T-helper 1 cell (primary cell): ENCODE measurements at places on chromosomes 2 and 18.

DNA sequence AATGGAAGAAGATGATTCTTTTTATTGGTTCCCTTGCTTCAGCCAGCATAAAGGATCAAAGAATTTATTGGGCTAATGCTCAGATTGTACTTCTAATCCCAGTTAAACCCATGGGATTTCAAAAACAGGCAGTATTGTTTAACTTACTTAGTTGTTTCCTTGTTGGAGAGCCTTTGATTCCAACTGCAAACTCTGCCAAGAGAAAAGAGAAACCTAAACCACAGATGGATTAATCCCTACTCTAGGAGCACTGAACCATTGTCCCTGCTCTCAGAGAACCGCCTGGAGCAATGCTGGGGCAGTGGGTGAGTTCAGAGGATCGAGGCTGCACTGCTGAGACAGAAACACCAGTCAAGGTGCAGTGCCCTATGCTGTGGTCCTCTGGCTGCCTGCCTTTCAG, 44.9 kb upstream of the SIGLEC15 start:
- no peak for DNase-seq

GRCh38 chr2:179072527-179072926, 22.6 kb upstream of the CCDC141 start:
- DNase-seq: no peak

DNA sequence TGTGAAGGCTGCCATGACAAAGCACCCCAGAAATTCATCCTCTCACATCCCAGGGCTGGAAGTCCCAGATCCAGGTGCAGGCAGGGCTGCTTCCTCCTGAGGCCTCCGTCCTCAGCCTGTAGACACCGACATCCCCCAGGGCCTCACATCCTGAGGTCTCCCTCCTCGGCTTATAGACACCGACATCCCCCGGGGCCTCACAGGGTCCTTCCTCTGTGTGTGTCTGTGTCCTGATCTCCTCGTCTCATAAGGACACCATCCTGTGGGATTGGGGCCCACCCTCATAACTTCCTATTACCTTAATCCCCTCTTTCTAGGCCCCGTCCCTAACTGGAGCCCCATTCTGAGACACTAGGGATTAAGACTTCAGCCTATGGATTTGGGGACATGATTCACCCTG, 92.0 kb upstream of the SNTG2 start:
- DNase-seq: no peak

GRCh38 chr2:219620546-219620945, 6.9 kb upstream of the SLC4A3 start:
- no peak for DNase-seq

DNA sequence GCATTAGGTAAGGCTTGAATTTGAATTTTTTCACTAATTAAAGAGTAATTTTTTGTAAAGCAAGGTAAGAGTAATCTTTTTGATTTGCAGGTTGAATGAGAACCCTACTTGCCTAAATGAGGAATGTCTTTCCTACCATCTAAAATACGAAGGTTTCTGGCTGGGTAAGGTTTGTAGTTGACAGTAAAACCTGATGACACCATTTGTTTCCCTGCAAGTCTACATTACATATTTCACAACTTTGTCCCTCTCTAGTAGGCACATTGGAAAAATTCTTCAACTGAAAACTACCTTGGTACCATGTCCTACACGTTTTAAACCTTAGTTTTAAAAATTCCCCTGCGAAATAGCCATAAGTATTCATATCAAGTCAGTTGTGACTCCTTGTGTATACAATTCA, 9.4 kb downstream of the HNRNPA3 start:
- no peak for DNase-seq

GRCh38 chr18:32896776-32897547, 124.1 kb upstream of the KLHL14 start:
- no peak for DNase-seq

DNA sequence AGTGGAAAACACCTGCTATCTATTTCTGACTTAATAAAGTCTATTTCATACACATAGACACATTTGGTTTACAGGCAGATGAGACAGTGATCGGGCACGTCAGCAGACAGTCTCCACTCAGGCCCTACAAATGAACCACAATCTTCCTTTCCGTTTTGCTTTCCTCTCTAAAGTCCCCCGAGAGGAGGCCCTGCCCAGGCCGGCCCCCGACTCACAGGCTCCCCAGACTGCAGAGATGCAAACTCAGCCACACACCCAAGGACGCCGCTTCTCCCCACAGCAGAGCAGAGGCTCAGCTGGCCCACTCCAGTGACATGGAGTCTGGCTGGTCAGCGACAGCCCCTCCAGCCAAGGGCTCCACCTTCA, 9.3 kb upstream of the MTERF4 start:
- no peak for DNase-seq

DNA sequence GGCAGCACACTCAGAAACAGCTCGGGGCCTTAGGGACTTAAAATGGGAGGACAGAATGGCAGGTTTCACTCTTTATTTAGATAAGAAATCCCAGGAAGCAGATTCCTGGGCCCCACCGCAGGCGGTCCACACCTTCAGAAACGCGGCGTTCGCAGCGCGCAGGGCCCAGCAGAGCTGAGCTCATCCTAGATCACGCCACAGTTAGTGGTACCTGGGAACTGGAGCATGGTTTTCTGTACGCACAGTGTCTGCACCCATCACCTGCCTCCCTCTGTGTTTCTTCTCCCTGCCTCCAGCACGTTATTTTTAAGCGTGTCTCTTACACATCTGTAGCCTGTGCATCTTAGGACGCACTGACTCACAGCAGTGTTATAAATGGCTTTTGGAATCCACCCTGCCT, 242.1 kb downstream of the ALPK2 start:
- DNase-seq: no peak

DNA sequence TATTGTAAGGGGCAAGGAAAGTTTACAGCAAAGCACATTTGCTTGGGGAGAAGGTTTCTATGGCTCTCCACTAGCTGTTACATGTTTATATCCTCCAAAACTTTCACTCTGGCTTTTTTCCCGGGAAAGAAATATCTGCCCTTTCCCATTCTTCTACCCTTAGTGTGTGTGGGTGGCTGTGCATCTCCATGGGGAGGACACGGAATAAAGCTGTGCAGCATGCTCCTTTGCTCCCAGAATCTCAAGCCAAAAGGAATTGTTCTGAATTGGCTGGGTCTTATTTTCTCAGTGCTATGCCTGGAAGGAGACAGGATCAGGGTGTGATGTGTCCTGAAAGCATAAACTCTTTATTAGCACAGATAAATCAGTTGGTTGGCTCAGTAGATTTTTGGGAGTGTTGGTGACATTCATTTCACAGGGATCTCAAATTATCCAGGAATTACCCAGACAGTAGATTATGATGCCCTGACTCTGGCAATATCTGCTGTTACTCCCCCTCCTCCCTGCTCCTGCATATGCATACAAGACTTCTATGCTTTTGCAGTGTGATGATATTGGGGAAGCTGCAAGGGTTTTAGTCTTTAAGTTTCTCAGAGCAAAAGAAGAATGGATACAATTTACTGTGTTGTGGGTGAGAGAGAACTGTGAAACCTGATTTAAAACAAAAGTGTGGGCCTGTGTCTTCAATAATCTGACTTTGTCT, 63.1 kb downstream of the PARD3B start:
- DNase-seq: no peak

GRCh38 chr2:214386720-214387119, 24.1 kb upstream of the VWC2L start:
- no peak for DNase-seq

DNA sequence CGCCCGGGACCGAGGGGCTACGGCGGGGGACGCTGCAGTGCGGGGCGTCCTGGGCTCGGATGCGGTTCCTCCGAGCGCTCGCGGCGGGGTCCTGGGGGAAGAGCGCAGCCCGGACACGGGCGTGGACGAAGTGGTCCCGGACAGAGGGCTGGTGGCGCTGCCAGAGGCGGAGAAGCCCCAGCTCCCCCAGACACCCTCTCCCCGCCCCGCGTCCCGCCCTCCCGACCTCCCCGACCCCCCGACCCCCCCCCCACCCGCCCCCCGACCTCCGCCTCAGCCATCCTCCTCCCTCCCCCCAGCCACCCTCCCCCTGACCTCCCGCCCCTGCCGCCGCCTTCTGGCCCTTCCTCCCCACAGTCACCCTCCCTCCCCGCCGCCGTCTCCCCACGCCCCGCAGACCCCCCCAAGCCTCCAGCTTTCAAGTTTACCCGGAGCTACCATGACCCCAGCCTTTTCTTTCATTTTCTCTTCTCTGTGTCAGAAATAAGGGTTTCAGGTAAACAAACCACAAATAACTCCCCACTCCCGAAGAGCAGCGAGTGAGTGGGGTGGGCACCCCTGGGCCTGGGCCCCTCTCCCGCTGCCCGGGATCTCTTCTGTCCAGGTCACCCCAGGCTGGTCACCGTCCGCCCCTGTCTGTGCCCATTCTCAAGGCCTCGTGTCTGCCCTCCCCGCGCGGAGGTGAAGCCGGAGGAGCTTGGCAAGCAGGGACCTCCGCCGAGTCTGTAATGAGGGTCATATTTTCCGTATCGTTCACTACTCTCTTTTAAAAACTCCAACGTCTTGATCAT, 5.1 kb downstream of the NFATC1 start:
- DNase-seq: peak; percentile 56

- DNase-seq: no peak
These were observed 1913.1 kb upstream of the PIK3C3 start for GRCh38 chr18:40041951-40042350.

- no peak for DNase-seq
These were observed 27.3 kb downstream of the VAPA start for GRCh38 chr18:9941103-9941502.

GRCh38 chr2:86480105-86480504, 38.9 kb downstream of the KDM3A start:
- DNase-seq: no peak

DNA sequence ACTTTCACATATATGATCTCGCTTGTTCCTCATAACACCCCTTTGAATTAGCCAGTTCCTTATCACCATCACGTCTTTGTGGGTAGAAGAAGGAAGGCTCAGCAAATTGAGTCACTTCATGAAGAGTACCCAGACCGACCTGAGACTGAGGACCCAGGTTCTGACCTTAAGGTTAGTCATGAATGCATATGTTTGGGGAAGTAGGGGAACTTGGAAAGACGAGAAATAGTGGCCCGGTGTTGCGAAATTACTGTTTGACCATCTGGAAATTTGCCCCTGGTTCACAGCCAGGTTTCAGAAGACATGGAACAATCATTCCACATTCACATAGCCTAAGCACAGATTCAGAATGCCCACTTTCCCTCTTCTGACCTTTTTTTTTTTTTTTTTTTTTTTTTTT, 59.8 kb downstream of the MEIS1 start:
- no peak for DNase-seq

DNA sequence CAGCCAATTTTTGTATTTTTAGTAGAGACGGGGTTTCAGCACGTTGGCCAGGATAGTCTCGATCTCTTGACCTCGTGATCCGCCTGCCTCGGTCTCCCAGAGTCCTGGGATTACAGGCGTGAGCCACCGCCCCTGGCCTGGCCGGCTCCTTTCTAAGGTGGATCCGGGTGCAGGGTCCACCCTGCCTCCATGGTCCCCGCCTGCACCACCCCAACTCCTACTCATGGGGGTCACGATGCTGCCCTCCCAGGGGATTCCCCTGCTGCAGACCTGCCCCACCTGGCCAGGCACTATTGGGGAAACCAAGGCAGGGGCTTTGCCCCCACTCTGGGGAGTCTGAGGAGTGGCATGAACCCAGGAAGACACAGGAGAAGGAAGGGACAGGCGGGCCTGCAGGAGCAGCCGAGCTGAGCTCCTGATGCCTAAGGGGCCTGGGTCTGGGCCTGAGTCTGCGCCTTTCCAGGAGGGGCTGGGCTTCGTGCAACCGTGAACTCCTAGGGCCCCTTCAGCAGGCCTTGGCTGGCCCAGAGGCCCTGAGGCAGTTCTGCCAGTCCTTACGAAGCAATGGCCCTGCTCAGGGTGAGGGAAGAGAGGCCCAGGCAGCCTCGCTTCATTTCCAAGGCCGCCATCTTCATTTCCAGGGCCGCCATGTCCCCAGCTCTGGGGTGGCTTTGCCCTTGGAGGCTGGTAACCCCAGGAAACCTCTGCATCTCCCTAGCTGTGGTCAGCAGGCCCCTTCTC, 67.2 kb upstream of the SMAD7 start:
- no peak for DNase-seq

DNA sequence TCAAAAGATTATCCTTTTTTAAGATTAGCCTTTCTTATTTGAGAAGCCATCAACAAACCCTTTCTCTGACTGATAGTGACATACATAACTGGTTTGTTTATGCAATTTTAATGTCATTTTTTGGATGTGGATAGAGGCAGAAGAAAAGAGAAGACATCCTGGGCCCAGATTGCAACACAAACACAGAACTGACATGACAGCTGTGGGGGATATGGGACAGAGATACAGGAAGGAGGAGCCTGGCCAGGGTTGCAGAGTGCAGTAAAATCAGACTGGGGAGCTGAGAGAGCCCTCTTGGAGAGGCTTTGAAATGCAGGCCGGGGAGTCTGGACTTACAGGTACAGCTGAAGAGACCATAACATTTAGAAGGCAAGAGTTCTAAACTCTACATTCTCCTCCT, 65.1 kb downstream of the SIGLEC15 start:
- DNase-seq: no peak

DNA sequence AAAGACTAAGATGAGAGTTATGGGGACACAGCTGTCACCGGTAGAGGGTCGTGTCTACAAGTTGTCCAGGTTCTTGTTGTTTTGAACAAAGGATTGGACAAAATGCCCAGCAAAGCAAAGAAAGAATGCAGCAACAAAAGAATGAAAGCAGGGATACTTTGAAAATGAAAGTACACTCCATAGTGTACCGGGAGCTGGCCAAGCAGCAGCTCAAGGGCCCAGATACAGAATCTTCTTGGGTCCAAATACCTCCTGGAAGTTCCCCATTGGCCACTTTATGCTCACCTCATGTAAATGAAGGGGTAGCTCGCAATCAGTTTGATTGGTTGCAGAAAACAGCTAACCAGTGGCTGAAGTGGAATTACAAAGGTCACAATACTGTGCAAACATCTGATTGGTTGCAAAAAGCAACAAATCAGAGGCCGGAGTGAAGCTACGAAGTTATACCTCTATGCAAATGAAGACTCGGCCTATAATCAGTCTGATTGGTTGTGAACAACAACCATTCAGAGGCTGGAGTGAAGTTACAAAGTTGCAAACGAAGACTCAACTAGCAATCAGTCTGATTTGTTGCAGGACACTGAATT, 474.9 kb upstream of the TMEFF2 start:
- no peak for DNase-seq

DNA sequence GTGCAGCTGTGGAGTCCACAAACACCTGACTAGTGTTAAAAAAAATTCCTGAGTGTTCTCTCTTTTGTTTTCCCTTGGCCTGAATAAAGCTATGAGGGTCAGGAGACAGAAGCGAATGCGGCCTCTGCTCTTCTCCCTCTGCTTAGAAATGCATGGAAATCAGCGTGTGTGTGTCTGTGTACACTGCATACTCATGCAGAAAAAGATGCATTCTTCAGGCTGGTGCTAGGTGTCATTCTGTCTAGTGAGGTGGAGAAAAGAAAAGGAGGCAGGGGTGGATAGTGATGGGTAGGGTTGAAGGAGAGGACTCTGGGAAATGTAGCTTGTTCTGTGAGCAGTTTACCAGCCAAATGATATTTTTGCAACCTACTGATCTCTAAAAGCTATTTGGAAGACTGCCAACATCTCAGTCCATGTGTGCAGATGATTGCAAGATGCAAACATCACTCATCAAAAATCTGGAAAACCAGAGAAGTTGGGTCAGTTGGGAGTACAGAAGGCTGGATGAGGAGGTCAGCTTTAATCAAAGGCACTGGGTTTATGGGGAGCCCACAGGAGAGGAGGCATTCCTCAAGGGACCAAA, 177.7 kb downstream of the INSIG2 start:
- DNase-seq: no peak
